ENCODE measurements at places on chromosomes 1 and 21.

- no peak for DNase-seq
These were observed 84.8 kb upstream of the CACYBP start for GRCh38 chr1:174914991-174915390.

GRCh38 chr1:53470155-53470554, 11.0 kb downstream of the DMRTB1 start:
- DNase-seq = no peak

DNA sequence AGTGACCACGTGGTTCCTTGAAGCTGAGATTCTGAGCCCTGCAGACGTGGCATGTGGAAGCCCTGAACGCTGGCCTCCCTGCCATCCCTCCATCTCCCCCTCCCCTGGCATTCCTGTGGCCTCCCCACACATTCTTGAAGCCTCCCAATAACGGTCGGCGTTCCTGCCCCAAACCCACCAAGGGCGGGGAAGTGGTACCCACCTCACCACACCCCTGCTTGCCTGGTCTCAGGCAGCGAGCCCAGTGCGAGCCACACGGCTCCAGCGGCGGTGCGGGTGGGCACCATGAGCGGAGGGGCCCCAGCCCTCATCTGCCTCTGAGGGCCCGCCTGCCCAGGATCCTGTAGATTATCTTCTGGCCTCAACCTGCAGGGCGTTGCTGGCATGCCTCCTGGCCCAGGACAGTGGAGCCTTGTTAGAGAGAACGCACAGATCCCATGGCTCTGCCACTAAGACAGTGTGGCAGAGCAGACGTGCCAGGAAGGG, 20.6 kb upstream of the PRELP start:
- DNase-seq = no peak

DNA sequence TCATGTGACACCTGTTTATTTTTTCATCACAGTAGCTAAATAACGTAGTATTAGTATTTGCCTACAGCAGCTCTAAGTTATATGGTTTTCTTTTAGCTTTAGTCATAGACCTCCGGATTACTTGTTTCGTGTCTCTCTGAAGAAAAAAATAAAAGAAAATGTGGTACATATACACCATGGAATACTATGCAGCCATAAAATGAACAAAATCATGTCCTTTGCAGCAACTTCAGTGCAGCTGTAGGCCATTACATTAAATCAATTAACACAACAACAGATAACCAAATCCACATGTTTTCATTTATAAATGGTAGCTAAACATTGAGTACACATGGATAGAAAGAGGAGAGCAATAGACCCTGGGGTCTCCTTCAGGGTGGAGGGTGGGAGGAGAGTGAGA, 142.7 kb downstream of the MAGI3 start:
- DNase-seq = no peak

DNA sequence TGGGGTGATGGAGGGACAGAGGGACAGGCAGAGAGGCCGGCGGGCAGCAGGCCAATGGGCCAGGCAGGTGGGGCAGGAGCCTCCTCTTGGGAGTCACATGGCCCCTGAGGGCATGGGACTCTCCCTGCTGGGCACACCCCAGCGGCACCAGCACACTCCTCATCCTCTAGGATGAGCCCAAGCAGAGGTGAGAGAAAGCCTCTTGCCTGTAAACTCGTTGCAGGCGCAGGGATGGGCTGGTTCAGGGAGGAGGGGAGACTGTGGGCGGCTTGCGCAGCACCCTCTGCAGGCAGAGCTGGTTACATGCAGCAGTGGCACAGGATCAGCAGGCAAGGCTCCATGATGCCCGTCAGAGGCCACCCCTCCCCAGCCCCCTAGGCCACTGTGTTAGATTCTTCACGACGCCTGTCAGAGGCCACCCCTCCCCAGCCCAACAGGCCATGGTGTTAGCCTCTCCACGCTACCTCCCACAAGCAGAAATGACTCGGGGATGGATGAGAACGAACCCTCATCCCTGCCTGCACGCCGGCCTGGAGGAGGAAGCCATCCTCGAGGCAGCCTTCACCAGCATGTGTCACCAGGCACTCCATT, 209.7 kb upstream of the VAMP3 start:
- no peak for DNase-seq

GRCh38 chr1:29785554-29785953, 549.2 kb downstream of the PTPRU start:
- no peak for DNase-seq

DNA sequence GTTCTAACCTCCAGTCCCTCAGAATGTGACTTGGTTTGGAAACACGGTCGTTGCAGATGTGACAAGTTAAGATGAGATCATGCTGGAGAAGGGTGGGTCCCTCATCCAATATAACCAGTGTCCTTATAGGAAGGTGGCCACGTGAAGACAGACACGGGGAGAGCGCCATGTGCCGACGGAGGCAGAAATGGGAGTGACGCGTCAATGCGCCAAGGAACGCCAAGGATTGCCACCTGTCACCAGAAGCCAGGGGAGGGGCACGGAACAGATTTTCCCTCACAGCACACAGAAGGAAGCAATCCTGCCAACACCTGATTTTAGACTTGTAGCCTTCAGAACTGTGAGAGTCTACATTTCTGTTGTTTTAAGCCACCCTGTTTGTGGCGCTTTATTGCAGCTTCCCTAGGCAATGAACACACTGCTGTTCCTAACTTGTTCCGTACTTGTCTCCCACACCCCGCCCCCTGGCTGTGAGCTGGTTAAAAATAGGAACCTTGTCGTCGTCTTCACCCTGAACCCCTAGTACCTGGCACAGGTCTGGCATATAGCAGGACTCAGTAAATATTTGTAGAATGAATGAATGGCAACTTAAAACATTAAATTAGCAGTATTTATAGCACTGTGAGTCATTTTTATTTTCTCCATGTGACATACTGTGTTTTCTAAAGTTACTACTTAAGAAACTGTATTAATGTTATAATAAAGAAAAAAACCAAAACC, 14.2 kb downstream of the RIMS3 start:
- no peak for DNase-seq

- no peak for DNase-seq
These were observed 17.7 kb downstream of the YIPF1 start for GRCh38 chr1:53871773-53872484.

DNA sequence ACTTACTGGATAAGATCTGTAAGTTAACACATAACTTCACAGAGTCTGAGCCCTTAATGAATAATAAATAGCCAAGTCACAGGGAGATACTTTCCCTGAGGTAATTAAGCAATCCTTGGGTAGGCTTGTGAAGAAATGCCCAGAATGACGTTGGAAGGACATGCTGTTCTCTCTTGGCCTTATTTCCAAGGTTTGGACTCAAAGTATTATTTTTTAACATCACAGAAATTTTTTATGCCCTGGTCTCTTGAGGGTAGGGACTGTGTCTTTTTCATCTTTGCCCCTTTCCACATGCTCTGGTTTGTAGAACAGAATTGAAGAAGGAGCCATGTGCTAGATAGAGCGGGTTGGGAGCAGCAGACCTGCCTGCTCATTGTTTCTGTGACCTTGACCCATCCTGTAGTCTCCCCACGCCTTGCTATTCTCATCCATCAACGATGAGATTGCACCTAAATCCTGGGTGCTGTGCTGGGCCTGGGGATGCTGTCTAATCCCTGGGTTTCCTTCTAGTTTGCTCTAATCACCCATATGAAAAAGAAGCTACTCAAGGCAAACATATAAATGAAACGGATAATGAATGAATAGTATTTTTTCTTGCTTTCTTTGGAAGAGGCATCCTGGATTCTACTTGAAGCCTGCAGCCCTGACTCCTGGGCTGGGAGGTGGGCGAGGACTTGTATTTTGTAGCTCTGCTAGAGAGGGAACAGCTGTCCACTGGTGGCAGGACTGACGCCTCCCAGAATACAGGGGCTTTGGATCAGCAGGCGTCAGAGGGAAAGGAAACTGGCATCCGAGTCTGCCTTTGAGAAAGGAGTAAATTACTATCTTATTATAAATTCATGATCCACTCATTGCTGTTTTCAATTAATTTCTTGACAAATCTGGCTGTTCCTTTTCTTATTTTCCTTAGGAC, 17.5 kb upstream of the LAMTOR5 start:
- DNase-seq = no peak

GRCh38 chr1:154609398-154610380, 1.7 kb upstream of the ADAR start:
- DNase-seq = no peak

GRCh38 chr1:231186356-231187115, 24.7 kb downstream of the TRIM67 start:
- DNase-seq = no peak

DNA sequence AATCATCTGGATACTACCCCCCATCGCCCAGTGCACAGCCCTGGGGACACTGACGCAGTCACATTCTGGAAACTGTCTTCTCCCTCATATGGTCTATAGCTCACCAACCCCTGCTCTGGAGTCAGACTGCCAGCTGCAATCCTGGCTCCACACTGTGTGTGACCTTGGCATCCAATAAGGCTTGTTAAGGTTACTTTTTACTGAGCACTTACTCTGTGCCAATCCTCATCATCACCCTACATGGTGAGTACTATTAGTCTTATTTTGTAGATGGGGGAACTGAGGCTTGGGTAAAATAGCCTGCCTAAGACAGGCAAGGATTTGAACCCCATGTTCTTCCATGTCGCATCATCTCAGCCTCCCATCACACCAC, 34.9 kb downstream of the AHDC1 start:
- no peak for DNase-seq

DNA sequence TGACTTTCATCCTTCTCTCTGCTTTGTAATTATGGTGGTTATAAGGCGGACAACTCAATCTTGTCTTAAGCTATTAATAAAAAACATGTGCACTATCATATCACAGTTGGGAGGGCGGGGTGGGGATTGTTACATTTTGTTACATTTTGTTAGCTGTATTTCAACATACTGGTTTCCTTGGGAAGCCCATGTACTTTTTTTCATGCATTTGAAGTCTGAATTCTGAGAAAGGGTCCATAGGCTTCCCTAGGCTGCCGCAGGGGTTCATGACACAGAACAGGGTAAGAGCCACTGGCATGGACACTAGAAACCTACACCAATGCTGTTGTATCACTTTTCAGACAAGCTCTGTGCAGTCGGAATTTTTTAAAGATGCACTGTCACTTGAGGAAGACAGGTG, 178.8 kb downstream of the ETS2 start:
- DNase-seq = peak; percentile 85

- DNase-seq = no peak
These were observed 58.0 kb upstream of the WDR26 start for GRCh38 chr1:224492632-224493031.

DNA sequence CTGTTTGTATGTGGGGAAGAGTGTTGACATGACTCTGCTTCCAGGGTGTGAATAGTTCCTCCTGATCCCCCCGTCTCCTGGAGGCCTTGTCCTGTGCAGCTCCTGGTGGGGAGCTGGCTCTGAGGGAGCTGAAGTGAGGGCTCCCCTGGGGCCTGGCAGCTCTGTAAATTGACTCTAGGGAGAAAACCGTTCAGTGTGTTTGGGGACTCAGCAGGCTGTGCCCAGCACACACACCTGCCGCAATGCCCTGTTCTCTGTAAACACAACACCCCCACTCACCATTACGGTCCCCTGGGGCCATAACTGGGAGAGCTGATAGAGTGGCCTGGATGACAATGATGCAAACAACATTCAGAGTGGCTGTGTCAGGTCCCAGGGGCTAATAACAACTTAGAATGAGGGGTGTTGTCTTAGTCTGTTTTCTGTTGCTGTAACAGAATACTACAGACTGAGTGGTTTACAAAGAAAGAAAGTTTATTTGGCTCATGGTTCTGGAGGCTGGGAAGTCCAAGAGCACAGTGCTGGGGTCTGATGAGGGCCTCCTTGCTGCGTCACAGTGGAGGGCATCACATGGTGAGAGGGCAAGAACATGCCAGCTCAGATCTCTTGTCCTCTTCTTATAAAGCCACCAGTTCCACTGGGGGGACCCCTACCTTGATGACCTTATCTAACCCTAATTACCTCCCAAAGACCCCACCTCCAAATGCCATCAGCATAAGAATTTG, 15.3 kb downstream of the ADORA1 start:
- DNase-seq = no peak

- no peak for DNase-seq
These were observed 115.4 kb downstream of the SMYD2 start for GRCh38 chr1:214396330-214396729.

- DNase-seq = peak; percentile 57
These were observed 13.5 kb upstream of the ACBD6 start for GRCh38 chr1:180515857-180516388.

GRCh38 chr1:195236991-195237889, 1371.0 kb downstream of the KCNT2 start:
- DNase-seq = no peak

GRCh38 chr1:245396615-245397014, 241.8 kb downstream of the KIF26B start:
- no peak for DNase-seq

DNA sequence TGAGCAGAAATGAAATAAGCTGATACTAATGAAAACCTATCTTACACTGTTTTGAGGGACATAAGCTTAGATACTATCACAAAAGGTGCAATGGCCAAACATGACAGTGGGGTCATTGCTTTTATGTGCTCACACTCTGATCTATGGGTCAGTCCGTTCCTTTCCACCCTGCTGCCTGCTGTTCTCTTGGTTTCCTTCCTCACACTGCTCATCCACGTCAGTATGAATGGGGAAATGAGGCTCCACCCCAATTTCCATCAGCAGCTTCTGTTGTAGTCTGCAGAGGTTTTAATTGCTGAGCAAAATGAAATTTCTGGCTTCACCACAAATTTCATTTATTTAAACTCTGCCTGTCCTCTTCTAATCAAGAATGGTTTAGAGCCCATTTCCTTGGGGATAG, 155.2 kb downstream of the GABPA start:
- no peak for DNase-seq

- no peak for DNase-seq
These were observed 4.6 kb downstream of the KRTAP10-12 start for GRCh38 chr21:44701541-44701940.

DNA sequence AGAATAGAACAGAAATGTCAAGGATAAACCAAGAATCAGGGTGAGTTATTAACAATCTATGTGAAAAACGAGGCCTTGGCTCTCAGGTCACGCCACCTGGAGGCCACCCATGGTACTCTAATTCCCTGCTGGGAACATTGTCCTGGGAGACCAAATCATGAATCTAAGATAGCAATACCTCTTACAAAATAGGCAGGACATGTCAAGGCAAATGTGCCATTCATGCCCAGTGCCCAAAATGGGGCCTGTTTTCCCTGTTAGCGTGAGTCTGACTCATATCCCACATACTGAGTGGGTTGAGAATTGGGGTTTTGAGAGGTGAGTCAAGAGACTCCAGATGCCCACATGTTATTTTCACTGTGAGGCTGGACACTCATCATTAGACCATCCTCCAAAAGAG, 380.8 kb downstream of the HHIPL2 start:
- no peak for DNase-seq

- DNase-seq = no peak
These were observed 132.1 kb downstream of the DNM3 start for GRCh38 chr1:171973421-171973820.

Measured in GF-D8 (cell line).